ENCODE measurements at places on chromosomes 1 and 21.

- no peak for DNase-seq
Observed at GRCh38 chr1:36342426-36343185, 19.2 kb upstream of the EVA1B start.

- DNase-seq, result no peak
Observed at GRCh38 chr1:216682752-216683151, 40.5 kb downstream of the ESRRG start.

GRCh38 chr1:181397845-181398244 lies 85.5 kb upstream of the CACNA1E start:
- no peak for DNase-seq

DNA sequence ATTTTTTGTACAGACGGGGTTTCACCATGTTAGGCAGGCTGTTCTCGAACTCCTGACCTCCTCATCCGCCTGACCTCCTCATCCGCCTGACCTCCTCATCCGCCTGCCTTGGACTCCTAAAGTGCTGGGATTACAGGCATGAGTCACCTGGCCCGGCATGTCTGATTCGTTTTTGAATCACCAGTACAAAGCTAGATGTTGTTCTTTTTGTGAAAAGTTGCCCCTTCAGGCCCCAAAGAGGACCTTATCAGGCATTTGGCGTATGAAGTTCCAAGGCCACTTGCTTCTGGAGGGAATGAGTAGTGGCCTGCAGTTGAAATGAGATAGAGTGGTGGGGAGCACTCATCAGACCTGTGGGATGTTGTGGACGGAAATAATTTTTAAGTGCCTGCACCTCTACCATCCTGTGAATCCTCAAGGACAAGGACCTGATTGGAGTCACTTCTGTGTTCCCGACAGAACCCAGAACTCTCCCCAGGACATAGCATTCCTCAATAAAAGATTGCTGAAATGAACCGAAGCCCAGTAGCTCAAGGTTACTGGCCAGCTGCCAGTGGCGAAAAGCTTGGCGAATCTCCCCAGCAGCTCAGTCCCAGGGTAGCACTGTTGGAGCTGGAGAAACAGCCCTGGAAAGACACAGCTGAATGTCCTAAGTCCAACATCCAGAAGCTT lies 50.1 kb downstream of the NDUFS5 start:
- DNase-seq, result peak; percentile 38

DNA sequence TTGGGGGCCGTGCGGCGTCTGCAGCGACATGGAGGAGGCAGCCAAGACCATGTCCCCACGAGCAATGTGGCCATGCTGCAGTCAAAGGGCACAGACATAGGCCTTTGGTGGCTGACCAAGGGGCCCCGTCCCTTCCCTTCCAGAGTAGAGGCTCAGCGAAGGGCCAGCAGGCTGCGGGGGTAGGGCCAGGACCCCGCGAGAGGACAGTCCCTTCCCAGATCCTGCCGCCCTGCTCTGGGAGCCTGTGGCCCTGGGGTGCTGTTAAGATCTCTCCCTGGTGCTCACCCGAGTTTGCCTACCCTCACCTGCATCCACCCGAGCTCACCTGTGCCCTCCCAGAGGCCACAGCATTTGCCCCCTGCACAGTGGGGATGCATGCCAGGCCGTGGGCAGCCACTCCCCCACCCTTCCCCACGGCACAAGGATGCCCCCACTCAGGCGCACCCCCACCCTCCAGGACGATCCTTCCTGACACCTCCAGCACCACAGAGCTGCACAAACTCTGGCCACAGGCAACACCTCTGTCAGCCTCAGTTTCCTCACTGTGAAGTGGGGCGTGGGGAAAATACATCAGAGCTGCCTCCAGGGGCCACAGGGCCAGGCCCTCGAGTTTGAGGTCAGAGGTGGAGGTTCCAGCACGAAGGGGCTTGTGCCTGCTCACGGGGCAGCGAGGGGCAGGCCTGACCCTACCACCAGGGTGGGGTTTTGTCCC lies 15.5 kb downstream of the ITGB2 start:
- DNase-seq, result no peak

DNA sequence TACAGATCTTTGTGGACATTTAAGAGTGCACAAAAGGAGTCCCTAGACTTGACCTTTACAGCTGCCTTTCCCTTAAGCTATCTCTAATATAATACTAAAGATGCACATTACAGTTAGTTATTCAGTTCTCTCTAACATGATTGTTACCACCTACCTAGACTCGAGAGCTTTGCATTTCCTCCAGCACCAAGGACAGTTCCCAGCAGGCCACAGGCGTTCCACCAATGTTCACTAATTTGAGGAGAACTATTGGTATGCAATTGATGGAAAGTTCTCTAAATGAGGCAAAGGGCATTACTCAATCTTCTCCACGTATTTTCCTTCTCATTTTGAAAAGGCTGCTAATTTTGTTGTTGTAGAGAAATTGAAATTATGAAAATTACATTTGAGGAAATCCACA lies 5.4 kb upstream of the NTNG1 start:
- no peak for DNase-seq

DNA sequence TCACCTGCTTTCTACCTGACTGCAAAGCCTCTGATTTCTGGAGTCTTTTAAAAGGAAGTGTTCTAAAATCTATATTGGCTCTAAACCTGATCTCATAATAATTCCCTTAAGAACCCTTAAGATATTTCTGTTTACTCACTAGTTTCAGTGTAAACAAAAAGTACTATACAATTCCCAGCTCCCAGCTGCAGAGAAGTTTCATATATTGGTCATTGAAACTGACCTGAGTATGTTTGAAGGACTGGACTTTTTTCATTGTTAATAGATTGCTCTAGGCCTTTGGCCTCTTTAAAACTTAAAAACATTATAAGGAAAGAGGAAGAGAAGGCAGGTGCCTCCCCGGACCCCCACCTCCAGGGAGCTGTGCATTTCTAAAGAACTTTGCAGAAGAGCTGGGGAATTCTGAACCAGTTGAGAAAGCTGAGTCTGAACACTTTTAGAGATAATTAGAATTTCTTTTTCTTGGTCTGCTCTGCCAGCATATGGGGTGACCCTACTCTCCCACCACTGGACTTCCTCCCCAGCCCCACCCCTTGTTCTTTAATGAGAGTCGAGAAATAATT lies 23.7 kb downstream of the CLIC6 start:
- DNase-seq, result no peak

DNA sequence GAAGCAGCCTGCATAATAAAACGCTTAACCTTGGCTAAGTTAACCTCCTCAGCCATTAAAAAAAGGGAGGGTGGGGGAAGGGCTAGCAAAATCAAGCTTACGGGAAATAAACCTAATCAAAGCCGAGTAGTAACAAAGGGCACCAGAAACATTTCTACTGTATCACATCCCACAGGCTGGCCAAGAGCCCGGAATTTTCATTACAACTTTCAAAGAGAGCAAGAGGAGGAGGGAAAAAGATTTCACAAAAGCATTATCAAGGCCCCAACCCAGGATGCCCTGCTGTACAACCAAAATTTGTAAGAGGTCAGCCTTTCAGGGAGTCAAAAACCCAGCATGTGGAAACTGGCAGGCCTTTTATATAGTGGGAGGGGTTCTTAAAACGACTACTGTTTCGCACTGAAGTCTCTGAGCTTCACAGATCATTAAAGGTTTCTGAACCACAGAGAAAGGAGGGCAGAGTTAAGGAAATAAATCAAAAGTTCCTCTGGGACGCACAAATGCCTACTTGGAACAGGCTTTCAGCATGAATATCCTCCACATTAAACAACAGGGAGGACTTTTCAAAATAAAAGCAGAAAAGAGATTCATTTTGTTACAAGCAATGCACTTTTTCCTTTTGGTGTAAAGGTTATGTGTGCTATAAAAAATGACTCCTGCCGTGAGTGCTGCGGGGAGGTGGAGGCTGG lies 90.4 kb downstream of the SLC45A1 start:
- DNase-seq, result peak; percentile 89

GRCh38 chr1:6423321-6423999 lies 1.1 kb upstream of the ESPN start:
- no peak for DNase-seq

- DNase-seq, result no peak
Observed at GRCh38 chr1:39507230-39507928, 15.9 kb downstream of the BMP8A start.

GRCh38 chr1:7479571-7479970 lies 291.5 kb upstream of the VAMP3 start:
- no peak for DNase-seq

DNA sequence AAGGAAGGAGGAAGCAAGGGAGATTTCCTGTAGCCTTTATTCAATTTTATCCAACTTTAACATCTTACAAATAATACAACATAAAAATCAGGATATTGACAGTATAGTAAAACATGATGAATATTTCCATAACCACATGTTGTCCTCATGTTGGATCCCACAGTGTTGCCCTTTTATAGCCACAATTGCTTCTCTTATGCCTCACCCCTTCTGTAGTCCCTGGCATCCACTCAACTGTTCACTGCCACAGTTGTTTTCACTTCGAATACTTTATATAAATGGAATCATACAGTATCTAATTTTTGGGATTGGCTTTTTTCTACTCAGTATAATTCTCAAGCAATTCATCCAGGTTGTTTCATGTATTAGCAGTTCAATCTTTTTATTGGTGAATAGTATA lies 44.8 kb downstream of the SRSF11 start:
- no peak for DNase-seq

DNA sequence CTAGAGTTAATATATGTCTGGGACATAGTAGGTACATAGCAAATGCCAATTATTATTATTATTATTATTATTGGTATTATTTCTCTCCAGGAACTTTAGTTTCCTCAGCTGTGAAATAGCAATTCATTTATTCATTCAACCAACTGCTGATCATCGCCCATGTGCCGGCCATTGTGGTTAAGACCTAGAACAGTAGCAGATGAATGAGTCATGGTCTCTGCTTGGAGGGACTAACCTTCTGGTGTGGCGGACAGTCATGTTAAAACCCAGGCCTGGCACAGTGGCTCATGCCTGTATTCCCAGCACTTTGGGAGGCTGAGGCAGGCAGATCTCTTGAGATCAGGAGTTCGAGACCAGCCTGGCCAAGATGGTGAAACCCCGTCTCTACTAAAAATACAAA lies 23.8 kb upstream of the LDLRAP1 start:
- no peak for DNase-seq

DNA sequence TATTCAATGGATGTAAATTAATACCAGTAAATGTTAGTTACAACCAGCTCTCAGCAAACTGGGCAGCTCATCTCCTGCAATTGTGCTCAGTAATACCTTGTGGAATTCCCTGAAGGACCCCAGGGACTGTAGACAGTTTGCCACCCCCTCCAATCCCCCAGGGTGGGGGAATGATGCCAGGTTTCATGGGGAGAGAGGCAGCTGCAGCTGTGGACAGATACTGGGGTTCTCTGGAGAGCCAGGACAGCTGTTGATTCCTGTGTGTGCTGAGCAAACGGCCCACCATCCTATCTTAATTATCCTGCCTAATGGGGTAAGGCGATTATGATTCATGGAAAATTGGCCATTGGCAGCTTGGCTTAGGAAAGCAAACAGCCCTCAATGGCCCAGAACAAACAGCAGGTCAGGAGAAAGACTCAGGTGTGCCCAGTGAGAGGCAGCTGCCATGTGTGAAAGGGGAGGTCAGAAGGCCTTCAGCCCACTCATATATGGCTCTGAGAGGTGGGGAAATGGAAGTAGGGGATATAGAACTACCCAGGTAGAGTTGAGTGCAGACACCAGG lies 148.9 kb upstream of the CTTNBP2NL start:
- DNase-seq, result no peak

- DNase-seq, result no peak
Observed at GRCh38 chr1:31230378-31230777, 9.3 kb downstream of the NKAIN1 start.

DNA sequence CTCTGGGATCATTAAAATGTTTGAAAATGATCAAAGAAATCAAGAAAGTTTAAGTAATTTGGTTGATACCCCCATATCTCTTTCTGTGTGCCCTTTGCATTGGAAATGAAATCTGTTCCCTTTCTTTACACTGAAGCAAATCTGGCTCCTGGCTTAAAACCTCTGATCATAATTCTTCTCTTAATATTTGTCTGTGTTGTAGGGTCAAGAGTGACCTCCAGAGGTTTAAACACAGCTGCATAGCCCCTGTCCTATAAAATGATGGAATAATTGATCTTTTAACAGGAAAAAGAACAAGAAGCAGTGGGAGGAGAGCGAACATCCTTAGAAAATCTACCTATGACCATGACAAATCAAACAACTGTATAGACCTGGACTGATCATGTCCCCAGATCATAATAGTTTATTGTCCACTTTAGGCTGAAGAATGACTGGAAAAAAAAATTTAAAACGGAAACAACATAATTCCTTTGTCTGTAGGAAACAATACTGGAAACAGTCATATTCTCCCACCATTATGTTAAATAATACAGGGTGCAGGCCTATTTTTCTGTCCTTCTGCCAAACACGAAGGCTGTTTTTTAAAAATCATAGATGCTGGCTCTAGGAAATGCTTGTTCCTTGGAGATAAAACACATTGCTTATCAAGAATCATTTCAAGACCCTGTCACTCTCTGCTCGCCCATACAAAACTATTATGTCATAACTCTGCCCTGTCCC lies 184.3 kb downstream of the NEGR1 start:
- no peak for DNase-seq

- DNase-seq, result no peak
Observed at GRCh38 chr1:66266350-66266749, 267.6 kb upstream of the SGIP1 start.

GRCh38 chr21:42187976-42188653 lies 30.8 kb upstream of the ABCG1 start:
- no peak for DNase-seq

DNA sequence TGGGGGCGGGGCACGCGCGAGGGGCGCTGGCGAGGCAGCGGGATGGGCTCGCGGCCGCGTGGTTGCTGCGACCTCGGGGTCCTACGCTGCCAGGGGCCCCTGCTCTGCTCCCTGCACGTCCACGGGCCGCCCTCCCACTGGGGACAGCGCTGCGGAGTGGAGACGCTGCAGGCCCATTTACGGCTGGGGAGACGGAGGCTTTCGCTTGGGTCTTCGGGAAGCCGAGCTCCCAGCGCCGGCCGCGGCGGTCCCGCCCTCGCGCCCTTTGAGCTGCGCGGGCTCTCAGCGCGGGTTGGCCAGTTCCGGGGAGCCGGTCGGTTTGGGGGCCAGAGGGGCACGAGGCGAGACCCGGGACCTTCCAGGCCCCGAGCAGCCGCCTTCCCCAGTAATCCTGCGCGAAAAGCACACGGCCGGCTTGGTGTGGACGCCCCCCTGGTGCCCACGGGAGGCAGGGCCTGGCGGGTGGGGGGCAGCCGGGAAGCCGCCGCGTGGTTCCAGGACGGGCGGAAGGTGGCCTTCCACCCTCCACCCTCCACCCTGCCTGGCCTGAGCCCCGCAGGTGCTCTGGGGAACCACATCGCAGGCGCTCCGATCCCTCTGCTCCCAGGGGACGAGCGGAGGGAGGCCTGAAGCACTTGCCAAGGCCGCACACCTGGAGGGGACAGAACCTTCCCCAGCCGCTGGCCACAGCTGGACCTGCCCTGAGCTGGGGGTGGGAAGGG lies 570 bp upstream of the PEX10 start:
- DNase-seq, result no peak

- DNase-seq, result no peak
Observed at GRCh38 chr1:54278941-54279422, 79.0 kb downstream of the MRPL37 start.

DNA sequence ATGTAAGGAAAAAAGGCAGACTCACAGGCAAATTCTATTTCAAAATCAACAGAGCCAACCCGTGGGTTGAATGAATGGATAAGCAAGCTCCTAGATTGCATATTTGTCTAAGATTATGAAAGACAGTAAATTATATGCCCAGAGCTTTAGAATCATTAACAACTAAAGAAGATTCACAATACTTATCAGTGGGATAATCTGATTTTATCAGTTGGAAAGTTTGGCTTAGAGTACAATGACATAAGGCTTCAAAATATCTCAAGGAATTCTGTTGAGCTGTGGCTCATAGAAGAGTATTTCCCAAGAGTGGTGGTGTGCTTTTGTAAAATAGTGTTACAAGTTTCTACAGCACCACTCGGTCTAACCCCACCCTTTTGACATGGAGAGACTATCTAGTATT lies 85.5 kb downstream of the ADAMTS1 start:
- no peak for DNase-seq

All from fibroblast of the conjunctiva (primary cell).